ENCODE measurements at places on chromosomes 6 and 20.

DNA sequence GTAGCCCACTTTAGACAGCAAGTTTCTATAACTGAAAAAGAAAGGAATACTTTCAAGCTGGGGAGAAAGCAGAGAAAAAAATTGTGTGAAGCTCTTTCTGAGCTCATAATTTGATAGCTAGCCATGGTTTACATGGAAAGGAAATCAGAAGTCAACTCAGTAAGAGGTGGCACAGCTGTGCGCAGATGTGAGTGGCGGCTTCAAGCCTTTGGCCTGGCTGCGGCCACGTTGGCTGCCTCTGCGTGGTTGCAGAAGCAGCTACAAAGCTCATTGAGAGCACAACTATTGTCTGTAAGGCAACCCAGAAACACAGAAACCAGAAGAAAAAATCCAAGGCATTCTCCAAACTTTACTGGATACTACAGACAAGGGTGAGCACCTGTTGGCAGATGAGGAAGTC lies 136.9 kb downstream of the SASH1 start:
- DNase-seq = no peak

DNA sequence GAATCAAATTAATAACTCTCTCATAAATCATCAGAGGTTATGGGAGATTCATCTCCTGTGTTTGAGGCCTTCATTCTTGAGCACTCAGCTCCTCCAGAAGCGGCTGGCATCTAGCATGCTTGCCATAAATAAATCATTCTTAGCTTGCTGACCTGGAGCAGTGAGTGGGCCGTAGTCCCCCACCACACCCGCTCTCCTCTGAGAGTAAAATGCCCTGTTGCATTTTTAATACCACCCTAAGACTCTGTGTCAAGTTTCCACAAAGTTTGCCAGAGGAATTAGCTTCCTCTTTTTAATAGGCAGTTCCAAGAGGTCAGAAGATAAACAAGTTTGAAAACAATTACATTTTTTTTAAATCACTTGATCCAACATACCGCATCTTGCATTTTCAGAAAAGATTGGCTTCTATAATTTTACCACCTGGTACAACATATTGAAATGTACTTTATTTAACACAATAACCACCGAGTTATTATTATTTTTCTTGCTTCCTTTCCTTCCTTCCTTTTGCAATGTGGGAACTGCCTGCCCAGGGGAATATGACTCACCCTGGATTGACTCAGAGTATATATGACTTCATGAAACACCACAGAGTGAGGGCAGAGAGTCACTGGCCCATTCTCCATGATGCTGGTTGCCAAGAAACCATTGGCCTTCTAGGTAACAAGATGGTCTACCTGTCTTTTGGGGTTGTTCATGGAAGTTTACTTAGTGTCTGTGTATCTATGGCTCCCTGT lies 29.4 kb upstream of the CLIC5 start:
- DNase-seq = no peak

GRCh38 chr20:11248011-11248409 lies 574.2 kb upstream of the JAG1 start:
- no peak for DNase-seq

DNA sequence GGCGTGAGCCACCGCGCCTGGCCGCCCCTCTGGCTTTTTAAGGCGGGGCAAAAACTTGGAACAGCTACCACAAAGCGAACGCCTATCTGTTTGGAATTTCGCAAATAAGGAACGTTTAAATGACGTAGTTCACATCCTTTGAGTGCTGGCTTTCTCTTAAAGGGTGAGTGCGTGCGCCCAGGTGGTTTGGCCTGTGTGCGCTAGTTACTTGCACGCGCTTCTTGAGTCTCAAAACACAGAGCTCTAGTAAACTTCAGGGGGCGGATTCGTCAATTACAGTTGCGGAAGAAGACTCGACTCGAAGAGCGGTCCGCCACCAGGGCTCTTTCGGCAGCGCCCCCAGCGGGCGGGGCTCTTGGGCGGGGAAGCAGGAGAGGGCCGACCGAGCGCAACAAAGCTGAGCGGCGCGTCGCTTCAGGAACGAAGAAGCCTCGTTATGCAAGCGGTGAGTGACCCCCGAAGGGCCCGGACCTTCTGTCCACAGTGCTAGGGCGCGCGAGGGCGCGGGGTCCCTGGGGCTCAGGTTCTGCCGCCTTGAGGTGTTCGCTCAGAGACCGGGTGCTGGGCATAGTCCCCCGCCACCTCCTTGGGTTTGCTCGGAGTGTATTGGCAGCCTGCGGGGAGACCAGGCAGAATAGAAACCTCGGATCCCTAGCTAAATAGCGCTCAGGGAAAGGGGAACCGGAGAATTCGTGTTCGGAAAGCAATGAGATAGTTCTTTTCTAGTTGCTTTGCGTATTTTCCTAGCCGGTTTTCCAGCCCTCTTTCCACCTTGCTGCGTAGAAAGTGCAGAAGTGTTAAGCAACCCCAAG lies at the start of gene SYCP2L:
SYCP2L (plus strand) TSS at position 362 of the 812 bp plus-strand sequence; CDS start at position 437, 75 bp downstream.
- no peak for DNase-seq

- no peak for DNase-seq
Measured at GRCh38 chr6:41677124-41677921, 39.1 kb downstream of the MDFI start.

GRCh38 chr6:145731447-145731846 lies 3.9 kb downstream of the EPM2A start:
- no peak for DNase-seq

DNA sequence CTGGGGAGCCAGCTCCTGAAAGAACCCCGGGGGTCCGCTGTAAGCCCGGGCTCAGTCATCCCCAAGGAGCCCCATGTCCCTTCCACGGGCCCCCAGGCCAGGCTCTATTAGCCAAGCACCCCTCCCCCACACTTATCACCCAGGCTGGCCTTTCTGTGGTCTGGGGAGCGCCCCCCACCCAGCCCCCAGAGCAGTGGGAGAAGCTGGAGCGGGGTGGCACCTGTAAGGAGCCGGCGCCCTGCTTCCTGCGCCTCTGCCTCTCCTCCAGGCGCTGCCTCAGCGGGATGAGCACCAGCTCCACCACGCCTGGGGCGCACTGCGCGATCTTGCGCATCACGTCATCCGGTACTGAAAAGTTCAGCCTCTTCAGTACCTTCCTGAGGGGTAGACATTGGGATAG lies 2.3 kb downstream of the SPEF1 start:
- DNase-seq = no peak

DNA sequence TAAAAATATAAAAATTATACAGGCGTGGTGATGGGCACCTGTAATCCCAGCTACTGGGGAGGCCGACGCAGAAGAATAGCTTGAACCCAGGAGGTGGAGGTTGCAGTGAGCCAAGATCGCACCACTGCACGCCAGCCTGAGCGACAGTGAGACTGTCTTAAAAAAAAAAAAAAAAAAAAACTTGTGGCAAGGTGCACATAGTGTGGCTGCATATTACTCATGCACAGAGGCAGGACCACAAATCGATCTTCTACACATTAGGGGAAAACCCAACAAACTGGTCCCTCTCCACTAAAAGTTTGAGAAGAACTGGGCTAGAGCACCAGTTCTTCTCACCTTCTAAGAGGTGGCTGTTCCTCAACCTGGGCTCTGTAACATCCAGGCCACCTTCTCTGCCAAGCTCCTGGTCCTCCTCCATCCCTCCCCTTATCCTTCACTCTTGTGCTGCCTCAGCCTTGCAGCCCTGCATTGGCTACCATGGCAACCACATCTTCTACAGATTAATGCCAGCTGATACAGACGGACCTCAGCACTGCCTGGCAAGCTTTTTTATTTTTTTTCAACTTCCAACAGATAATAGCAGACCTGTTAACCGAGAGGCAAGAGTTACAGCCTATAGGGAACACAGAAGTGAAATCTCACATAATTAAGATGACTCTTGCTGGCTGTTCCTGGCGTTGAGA lies 88.0 kb downstream of the ATP9A start:
- DNase-seq = no peak

GRCh38 chr6:130029163-130029562 lies 10.8 kb downstream of the L3MBTL3 start:
- DNase-seq = no peak

GRCh38 chr20:5282561-5282960 lies 34.2 kb downstream of the PROKR2 start:
- no peak for DNase-seq

DNA sequence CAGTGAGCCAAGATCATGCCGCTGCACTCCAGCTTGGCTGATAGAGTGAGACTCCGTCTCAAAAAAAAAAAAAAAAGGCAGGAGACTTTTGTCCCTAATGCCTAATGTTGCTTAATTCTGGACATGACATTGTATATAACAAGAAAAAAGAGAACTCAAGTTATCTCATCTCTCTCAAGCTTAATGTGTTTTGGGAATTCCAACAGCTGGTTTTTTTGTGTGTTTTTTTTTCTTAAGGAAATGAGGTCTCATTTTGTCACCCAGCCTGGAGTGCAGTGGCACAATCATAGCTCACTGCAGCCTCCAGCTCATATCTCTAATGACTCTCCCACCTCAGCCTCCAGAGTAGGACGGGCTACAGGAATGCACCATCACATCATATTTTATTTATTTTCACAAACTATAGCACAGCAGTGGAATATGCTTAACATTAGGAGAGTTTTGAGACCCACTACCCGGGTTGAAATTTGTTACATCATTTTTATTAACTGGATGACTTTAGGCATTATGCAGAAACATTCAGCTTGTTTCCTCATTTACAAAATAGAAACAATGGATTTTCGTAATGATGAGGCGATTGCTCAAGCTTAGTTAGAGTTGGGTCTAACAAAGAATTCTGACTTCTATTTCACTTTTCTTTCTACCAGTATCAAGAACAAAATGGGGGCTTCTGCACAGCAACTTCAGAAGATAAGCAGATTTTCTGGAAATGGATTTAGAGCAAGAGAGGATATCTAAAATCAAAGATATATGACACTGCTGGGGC lies 104.1 kb upstream of the BTN3A2 start:
- DNase-seq = no peak

DNA sequence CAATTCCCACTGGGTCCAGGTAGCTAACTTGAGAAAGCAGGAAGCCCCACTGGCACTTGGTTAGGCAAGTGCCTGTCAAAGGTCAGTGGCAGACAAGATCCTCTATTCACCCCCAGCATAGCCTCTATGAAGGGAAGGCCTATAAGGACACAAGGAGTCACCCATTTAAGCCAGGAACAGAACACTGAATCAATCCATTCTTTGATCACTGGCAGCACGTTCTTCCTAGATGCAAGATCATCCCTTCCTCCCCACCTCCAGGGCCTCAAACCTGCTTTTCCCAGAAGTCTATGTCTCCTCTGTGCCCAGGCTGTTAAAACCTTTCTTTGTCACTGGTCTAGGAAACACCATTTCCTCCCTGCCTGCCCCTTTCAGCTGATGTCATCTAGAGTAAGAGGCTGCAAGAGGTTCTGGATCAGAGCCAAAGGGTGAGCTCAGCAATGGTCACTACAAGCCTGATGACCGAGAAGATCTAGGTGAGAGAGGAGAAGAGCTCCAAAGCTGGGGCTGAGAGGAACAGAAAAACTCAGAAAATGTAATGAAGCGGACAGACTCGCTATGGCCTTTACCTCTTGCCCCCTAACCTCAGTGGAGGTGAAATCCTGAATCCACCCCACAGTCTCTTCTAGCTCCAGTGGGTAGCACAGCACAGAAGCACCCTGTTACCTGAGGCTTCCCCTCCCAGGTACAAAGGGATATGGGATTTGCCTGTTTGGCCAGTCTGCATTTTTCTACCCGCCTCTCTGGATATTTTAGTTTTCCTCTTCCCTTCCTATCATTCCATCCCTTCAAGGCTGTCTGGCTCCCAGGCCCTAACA lies 1.8 kb downstream of the GTPBP2 start:
- no peak for DNase-seq

DNA sequence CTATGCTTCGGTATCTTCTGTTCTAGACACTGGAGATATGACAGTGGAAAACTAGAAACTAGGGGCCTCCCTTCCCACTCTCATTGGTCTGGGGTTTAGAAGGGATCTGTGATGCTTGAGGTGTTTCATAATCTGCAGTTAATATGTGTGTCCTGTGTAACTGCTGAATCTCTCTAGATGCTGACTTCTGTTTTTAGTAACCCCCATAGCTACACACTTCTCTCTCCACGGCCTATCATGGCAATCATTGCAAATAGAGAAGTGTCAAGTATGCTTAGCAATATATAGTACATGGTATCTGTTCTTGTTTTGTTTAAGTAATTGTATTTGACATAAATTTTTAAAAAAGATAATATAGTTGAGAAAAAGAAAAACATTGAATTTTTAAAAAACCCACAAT lies 394.6 kb upstream of the MMS22L start:
- no peak for DNase-seq

GRCh38 chr20:49278818-49279676 lies 1.2 kb upstream of the ZNFX1 start:
- DNase-seq = no peak

DNA sequence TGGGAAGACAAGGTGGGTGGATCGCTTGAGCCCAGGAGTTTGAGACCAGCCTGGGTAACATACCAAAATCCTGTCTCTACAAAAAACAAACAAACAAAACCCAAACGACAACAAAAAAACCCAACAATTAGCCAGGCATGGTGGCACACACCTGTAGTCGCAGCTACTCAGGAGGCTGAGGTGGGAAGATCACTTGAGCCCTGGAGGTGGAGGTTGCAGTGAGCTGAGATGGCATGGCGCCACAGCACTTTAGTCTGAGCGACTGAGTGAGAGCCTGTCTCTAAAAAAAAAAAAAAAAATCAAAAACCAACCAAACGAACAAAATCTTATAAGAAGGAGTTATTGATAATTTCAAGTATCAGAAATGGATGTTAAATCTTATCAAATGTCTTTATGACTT lies 114.9 kb downstream of the CDH26 start:
- no peak for DNase-seq

GRCh38 chr20:57013741-57014140 lies 252.7 kb downstream of the BMP7 start:
- DNase-seq = no peak

- DNase-seq = no peak
Measured at GRCh38 chr20:3980260-3981131, 34.9 kb downstream of the RNF24 start.

DNA sequence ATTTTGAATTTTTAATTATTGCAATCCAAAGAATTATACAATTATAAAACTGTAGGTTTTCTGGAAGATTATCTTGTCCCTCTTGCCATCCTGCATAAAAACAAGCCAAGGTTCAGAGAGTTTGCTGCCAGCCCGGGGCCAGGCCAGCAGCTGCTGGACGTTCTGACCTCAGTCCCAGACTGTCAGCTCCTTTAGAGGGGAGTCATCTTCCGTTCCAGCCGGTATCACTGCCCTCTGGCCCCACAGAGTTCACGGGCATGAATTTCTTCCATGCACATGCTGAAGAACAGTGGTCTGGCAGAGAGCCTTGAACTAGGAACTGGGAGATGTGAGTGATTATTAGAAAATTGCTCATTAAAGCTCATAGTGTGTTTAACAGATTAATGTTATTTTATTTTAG lies 130.4 kb upstream of the QKI start:
- no peak for DNase-seq
